ENCODE measurements at places on chromosomes 4 and X. TPM values are rescaled to one million over a fixed set of nuclear protein-coding genes. Genes with fewer than 3 reads are reported as not detected.

Gene PAGE2
- total RNA-seq, result not detected

Gene ARHGAP36
- not detected for total RNA-seq

Gene NSUN7
- 5.9 TPM for total RNA-seq

Gene CRLF2
- 0.10 TPM for total RNA-seq

Gene FRYL
- 70.4 TPM for total RNA-seq

Gene IGFBP7
- 145 TPM for total RNA-seq

Gene BEND2
- not detected for total RNA-seq

Gene SPANXN4
- not detected for total RNA-seq

Gene DCTD
- 65.9 TPM for total RNA-seq

Gene NKX6-1
- 0.64 TPM for total RNA-seq

Gene GABRA4
- total RNA-seq, result 0.05 TPM

Gene MTNR1A
- not detected for total RNA-seq

Gene RNF175
- not detected for total RNA-seq
